NCI-H510A treated with DMSO at 0.1 percent for 48 hours (cell line): ENCODE measurements at places on chromosomes 2 and 18.

- no peak for DNase-seq
These were observed 135.7 kb downstream of the USP34 start for GRCh38 chr2:61335187-61335586.

DNA sequence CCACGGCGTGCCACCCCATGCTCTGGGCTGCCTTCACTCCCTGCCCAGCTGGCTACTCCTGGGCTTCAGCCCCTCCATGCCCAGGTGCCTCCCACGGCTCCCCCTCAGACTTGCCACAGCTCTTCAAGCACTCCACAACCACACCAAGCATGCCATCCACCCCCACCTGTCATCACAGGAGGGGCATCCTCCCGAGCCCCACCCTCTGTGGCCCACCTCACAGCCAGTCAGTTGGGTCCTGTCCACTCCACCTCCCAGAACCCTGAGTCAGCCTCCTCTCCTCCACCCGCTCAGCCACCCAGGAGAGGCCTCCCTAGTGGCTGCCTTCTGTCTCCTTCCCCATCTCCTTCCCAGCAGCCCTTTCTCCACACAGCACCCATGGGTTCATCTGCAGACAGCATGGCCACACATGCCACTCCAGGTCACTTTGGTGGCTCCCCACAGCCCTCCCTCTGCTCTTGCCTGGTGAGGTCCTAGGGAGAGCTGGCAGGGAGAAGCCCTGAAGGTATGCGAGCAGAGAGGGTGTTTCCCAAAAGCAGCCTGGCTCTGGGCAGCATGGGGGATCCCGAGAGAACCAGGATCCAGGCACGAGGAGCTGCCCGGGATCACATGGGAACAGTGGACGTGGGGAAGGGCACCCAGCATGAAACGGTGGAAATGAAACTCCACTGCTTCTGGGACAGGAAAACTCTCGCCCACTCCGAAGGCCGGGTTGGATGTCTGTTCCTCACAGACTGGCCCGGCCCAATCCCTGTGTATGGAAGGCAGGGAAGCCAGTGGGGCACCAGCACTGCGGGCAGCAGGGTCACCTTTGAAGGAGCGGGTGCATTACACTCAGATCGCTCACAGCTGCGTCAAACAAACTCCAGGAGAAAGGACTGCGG is 2.7 kb downstream of the LIMS2 start:
- no peak for DNase-seq

DNA sequence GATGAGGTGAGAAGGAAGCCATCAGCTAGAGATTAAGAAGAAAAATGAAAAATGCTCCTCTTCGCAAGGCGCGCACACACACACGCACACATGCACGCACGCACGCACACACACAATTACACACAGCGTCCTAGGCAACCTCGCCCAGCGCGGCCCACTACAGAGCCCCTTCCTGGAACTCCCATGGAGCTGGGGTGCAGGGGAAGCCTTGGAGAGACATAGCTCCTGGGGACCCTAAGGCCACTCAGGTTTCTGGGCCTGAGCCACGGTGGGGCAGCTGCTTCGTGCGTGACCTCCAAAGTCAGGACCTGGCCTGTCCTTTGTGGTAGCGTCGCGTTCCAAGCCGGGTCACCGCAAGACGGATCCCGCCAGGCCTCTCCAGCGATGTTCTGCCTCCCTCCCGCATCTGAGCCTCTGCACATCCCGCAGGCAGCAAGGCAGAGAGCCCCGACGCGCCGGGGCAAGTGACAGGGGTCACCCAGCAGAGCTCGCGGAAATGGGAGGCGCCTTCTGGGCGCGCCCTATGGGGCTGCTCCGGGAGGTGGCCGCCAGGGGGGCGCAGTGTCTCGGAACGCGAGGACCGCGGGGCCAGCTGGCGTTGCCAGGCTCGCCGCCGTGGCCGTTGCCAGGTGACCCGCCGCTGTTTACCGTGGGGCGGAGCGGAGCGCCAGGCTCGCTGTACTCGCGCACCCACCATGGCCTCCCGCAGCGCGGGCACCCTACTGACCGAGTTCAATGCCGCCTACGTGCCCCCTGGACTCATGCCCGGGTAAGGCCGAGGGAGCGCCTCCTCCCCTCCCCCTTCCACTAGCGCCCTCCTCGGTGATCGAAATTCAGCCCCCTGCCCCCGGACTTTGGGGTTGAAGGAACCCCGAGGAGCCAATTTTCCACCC is 79.0 kb downstream of the CIB4 start:
- peak; percentile 74 for DNase-seq

DNA sequence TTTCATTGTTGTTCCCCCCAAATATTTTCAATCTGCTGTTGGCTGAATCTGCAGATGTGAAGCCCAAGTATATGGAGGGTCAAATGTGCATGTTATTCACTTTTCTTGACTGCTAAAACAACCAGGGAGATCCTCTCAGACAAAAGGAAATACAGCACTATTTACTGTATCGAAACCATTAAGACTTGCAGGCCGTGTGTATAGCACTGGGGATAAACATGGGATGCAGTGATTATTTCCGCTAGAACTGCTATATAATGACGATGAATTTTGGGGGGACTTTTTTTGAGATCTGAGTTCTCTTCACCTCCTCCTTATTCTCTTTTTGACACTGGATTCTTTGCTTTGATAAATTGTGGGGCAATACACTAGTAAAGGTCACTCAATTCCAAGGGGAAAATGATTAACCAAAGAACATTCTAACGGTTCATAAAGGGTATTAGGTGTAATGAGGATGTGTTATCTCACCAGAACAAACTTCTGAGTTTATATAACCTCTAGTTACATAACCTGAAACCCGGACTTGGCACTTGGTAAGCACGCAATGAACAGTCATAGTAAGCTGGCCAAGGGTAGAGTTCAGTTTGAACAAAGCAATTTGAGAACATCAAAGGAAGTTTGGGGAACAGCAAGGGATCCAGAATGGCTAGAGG is 3.5 kb upstream of the UGT1A1 start:
- no peak for DNase-seq

DNA sequence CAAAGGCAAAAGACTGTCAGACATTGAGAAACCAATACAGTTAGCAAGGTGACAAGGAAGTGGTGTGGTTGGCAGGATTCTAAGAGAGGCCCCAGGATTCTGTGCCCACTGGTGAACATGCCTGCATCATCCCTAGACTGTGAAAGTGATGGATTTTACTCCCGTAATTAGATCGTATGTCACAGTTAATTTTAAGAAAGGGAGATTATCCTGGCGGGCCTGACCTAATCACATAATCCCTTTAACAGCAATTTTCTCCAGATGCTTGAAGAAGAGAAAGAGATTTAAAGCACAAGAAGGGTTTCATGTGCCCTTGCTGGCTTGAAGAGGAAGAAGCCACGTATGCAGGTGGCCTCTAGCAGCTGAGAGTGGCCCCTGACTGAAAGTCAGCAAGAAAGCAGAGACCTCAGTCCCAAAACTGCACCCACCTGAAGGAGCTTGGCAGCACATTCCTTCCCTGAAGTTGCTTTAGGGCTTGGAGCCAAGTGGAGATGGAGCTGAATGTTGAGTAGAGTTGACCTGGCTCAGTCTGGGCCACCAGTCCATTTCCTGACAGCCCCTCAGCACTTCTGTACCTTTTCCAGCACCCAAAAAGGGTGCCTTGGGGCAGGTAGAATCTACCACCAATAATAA is 49.1 kb downstream of the GTF3C3 start:
- no peak for DNase-seq

- DNase-seq: no peak
These were observed 1.3 kb upstream of the ACKR3 start for GRCh38 chr2:236568068-236568921.

GRCh38 chr2:36468463-36469105 is 113.0 kb downstream of the CRIM1 start:
- DNase-seq: no peak

- no peak for DNase-seq
These were observed 75.6 kb downstream of the ATL2 start for GRCh38 chr2:38301340-38301968.

DNA sequence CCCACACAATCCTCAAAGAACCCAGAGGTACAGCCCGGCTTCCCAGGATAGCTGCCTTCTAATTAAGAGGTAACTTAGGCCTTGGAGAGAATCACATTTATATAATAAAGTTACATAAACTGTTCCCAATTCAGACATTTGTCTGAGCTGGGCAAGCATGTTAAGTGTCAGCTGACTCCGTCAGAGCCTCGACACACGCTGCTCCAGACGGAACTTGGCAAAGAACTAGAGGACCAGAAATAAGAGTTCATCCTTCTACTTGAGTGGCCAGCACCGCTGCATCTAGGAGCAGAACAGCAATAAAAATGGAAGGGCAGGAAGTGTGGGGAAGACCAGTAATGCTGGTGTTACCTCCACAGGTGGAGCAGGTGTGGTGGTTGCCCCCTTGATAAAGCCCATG is 80.5 kb downstream of the MYO5B start:
- DNase-seq: peak; percentile 10

GRCh38 chr2:173151671-173152401 is 76.2 kb downstream of the MAP3K20 start:
- DNase-seq: peak; percentile 22

DNA sequence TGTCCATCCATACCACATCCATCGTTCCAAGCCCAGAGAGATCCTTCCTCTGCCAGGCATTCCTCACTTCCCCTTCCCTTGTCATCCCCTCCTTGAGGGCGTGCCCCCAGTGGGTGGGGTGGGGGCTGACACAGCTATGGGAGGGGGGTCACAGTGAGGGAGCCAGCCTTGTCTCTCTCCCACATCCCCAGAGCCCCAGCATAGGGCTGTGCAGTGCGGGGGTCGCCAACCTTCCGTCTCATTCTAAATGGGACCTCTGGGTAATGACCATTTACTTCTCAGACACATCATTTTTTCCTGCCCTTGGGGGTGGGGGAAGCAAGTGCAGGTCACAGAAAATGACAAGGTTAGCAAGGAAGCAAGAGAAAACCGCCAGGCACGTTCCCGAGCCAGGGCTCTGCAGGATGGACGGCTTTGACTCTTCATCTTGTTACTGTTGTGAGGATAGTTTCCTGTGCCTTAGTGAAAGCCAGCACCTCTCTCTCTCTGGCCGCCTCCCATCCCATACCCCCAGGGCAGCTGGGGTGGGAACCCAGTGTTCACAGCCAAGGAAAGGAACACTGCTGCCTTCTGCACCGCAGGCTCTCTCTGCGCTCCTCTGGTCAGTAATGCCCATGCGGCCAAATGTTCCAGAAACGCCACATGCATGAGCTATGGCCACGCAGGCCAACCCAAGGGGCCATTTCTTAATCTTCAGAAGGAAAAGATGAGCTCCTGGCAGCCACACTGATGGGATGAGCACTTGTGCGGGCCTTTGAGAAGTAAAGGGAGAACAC is 22.7 kb upstream of the OTOS start:
- no peak for DNase-seq

DNA sequence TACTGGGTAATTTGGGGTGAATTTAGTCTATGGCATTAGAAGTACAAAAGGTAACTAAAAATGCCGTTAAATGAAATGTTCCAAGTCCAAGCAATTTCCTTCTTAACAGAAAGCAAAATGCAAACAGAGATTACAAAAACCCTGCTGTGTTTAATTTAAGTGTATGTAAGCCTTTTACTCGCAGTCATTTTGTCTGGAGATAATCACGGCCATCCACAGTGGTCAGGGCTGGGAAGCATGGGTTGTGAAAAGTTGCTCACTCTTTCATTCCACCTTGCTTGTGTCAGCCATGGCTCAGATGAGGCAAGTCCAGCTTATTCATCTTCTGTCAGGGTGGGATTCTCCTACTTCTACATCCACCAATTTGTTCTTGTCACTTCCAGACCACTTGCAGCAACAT is 983.6 kb upstream of the ZEB2 start:
- no peak for DNase-seq

DNA sequence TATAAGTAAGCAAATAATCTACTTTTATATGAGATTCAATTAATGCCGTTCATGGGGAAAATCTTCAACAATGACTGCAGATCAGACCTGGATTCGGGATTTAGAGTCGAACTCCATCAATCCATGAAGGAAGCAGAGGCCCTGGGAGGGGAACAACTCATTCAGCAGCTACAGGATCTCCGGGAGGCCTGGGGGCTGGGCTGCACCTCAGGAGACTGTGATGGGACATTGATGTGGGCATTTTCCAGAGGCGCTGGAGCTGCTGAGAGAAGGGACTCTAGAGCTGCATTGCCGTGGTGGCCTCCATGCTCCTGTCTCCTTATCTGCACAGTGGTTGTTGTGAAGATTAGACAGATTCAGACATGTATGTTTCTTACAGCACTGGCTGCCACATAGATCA is 76.9 kb downstream of the MYT1L start:
- DNase-seq: no peak

DNA sequence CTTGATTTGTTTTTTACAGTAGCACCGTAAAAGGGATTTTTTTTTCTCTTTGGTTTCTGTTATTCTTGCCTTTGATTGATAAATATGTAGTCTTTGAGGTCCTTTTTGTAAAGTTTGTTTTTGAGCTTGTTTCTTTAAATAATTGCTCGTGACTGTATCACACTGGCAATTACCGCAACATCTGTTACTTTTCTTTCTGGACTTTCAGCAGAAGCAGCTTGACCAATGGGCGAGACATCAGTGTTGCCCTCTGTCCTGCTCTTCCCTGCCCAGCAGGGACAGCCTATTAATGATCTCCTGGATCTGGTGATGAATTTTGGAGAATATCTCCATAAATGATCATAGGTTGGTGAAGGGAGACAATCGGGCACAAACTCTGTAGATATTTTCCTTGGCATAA is 74.9 kb downstream of the TDRD15 start:
- DNase-seq: no peak

DNA sequence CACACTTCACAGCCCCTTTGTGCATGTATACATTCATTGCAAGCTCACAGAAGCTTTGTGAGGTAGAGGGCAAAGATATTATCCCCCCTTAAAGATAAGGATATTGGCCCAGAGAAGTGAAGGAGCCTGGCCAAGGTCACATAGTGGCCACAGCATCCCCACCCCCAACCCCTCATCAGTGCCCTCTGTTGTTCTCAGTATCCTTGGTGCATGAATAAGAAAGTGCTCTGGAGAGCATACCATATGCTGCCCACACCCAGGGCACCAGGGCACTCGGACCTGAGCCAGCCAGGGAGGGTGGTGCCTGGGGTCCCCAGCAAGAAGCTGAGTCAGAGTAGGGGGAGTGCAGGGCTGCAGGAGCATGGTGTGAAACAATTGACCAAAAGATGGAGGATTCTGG is 3.3 kb downstream of the DYSF start:
- DNase-seq: no peak

DNA sequence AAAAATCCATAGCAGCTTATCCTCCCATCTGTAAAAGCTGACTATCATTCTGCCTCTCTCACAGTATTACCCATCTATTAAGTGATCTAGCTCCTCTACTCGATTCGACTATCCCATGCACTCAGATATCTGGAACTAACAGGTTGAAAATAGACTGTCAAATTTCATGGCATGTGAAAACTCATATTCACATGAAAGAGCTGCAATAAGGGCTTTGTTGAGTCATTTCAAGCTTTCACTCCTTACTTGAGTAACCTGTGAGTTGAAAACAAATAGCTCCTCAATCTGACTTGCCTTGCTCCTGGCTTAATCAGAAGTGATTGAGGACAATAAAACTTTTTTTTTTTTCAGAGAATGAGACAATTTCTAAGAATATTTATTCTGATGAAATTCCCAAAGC is 192.4 kb upstream of the ERBB4 start:
- no peak for DNase-seq
